ENCODE measurements at places on chromosomes 16 and 17. TPM values are rescaled to one million over a fixed set of nuclear protein-coding genes. Genes with fewer than 3 reads are reported as not detected.

ZFP3 gene
- polyA plus RNA-seq: 1.6 TPM

PROCA1 gene
- 2.5 TPM for polyA plus RNA-seq

ZG16 gene
- not detected for polyA plus RNA-seq

PLD6 gene
- 5.6 TPM for polyA plus RNA-seq

HAS3 gene
- 14.1 TPM for polyA plus RNA-seq

MPHOSPH6 gene
- polyA plus RNA-seq: 49.4 TPM

- no peak for DNase-seq
These were observed 16.8 kb upstream of the EMP2 start for GRCh38 chr16:10597187-10597601.

DNA sequence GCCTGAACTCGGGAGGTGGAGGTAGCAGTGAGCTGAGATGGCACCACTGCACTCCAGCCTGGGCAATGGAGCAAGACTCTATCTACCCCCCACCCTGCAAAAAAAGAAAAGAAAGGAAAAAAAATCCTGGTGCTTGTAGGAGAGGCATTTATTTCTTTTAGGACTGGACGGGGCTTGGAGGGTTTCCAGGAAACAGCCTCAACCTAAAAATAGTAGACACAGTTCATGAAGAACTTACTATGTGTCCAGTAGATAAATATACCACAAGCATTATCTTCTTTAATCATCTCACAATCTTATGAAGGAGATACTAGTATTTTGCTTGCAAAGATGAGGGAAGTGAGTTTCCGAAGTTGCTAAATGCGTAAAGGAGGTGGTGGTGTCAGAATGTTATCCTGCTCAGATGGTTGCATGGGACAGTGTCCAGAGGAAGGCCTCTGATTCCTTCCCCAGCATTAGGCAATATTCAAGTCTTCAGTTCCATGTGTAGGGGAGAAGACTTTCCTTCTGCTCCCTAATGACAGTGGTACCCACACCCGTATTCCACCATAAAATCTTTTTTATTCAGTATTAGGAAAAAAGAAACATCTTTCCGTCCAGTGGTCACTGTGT lies 263.2 kb downstream of the WWOX start:
- no peak for DNase-seq

DNA sequence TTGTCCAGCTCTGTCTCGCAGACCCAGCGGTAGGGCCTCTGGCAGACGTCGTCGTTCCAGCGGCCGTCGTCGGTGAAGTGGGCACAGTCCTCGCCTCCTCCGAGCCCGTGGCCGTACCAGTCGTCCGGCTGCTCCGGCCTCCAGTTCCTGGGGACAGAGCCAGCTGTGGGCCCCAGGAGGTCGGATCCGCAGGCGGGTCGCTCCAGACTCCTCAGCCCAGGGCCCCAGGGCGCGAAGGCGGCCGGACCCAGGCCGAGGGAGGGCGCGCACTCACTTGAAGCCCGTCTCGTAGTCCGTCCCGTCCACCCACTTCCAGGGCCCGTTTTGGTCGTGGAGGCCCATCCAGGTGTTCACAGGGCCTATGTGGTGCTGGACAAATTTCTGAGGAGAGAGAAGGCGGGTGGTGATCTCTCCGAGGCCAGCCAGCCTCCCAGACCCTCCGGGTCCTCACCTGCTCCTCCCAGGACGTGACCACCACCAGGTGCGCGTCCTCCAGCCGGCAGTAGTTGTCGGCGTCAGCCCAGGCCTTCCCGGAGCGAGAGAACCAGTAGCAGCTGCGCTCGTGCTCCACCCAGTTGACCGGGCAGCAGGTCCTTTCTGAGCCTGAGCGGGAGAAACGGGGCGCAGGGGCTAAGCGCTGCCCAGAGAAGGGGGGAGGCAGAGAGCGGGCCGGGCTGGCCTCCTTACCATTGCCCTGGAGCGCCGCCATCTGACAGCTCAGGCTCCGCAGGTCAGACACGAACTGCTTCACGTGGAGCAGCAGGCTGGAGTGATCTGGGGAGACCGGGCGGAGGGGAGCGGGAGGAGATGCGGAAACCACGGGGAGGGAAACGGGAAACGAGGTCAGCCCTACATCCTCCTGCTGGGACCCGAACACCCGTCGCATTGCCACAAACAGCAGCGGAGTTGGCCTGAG lies 5.2 kb downstream of the ASGR1 start:
- no peak for DNase-seq

DNA sequence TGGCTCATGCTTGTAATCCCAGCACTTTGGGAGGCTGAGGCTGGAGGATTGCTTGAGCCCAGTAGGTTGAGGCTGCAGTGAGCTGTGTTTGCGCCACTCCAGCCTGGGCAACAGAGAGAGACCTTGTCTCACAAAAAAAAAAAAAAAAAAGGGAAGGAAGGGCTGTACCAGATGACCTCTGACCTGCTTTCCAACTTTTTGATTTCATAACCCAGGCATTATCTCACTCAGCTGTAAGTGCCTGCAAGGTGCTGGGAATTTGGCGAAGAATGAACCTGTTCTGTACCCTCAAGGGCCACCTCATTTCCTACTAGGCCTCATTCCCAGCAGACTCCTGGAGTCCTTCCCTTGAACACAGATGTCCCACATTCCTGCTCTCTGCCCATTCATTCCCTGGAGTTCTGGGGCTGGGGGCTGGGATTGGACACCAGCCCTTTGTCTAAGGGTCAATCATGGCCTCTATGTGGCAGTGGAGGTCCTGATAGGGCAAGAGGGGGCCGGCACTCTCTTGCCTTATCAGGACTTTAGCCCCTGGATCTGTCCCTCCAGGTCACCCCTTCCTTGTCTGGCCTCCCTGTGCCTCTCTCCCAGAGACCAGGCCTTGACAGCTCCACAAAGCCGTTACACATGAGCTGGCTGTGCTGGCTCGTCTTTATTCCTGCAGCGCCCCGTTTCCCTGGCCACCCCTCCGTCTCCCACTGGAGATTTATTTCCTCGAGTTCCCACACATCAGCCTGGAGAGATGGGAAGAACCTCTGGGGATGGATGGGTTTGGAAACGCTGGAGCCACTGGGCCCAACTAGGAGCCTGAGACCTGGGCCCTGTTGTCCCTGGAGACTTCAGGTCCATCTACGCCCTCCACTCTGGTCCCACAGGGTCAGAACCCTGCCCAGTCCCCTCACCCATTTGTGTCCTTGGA lies 821 bp upstream of the GFAP start:
- no peak for DNase-seq

DNA sequence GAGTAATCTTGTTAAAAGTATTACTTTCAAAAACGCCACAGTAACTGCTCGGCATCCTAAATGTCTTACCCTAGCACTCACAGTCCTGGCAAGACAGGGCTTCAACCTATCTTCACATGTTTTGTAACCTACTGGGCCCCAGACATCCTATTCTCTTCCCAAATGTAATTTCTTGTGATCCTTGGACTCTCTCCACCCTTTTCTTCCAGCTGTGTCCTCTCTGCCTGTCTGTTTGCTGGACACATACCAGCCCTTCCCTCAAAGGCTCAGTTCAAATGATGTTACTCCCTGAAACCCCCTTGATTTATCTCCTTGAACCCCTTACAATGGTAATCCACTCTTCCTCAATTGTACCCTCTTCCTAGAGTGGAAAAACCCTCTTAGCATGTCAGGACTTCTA lies 60.1 kb upstream of the CNEP1R1 start:
- no peak for DNase-seq

DNA sequence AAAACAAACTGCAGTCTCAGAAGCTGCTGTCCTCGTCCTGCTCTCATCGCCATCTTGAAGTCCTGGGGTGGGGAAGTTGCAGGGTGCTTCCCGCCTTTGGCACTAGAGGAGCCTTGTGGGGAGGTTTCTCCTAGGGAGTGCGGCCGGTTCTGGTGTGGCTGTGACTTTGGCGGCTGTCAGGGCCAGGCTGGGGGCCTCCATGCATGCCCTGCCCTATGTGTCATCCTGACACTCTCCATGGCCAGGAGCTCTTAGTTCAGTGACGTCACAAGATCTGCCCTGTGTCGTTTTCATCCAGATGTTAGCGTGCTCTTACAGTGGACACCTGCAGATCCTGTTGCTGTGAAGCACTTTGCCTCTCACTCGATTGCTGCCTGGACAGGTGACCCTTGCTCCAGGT lies 49.6 kb downstream of the PLD6 start:
- DNase-seq: no peak

GRCh38 chr17:78075545-78075944 lies 53.0 kb downstream of the TMC6 start:
- DNase-seq: no peak

GRCh38 chr17:71071837-71072236 lies 902.5 kb downstream of the KCNJ2 start:
- DNase-seq: peak; percentile 83

- no peak for DNase-seq
These were observed 48.5 kb upstream of the ZCCHC14 start for GRCh38 chr16:87541147-87541871.
